ENCODE measurements at places on chromosomes 2 and 18. TPM values are rescaled to one million over a fixed set of nuclear protein-coding genes. Genes with fewer than 3 reads are reported as not detected.

Gene C2orf15
- 0.52 TPM for polyA plus RNA-seq

Gene CFAP53
- polyA plus RNA-seq = 0.32 TPM

Gene CFC1
- polyA plus RNA-seq = not detected

Gene CDH19
- polyA plus RNA-seq = 1.3 TPM

Gene LINC00305
- polyA plus RNA-seq = not detected

Gene ADAM23
- 11.7 TPM for polyA plus RNA-seq

All from muscle of arm (tissue), 14 donors.